SK-N-DZ (cell line): ENCODE measurements at places on chromosomes 12 and 14.

DNA sequence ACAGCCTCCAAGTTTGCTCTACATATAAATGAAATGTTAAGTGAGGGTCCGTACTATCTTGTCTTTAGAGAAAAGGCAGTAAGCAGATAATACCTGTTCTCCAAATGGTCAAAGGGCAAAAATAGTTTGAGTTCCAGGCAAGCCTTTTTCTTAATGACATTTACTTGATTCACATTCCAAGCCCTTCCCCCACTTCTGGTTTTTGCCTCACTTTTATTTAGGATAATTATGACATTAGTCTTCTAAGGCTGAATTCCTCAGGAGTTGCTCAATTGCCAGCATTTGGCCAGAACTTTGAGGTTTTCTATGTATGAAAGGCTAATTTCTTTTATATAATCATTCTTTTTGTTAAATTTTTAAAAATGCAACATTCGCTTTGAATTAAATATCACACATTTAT lies 62.5 kb upstream of the DUSP6 start:
- DNase-seq = no peak

- DNase-seq = no peak
Measured at GRCh38 chr14:27427796-27428195, 830.0 kb upstream of the NOVA1 start.

GRCh38 chr14:69096781-69097475 lies 56.0 kb downstream of the DCAF5 start:
- no peak for DNase-seq

GRCh38 chr12:32249777-32250176 lies 143.1 kb downstream of the BICD1 start:
- DNase-seq = no peak

GRCh38 chr12:47299586-47299985 lies 219.8 kb upstream of the AMIGO2 start:
- DNase-seq = no peak

GRCh38 chr12:18470251-18470650 lies 208.9 kb downstream of the PIK3C2G start:
- DNase-seq = no peak

DNA sequence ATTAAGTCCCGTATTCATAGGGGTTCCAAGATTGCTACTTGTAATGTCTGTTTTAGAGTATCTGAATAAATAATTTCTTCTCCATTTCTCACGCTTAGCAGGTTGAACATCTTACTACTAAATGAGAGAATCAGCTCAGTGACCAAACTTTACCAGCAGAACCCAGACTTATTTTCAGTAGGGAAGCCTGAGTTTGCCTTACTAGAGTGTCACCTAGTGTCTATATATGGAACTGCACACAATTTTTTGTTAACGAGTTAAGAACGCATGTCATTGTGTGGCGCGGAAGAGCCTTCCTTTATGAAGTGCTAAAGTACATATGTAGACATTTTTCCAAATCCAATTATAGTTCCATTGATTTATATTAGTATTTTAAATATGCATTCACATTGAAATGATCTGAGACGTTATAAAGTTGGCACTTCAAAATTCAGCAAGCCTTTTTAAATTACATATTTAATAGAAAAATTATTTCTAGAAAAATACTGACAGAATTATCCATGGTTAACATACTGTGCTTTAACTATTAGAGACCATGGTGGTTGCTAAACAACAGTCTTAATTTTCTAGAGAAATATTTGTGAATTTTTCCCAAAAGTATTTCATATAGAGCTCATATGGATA lies 88.3 kb downstream of the RPS29 start:
- DNase-seq = peak; percentile 67

- DNase-seq = no peak
Measured at GRCh38 chr12:6202304-6202703, 2.1 kb downstream of the CD9 start.

- DNase-seq = no peak
Measured at GRCh38 chr12:24996102-24996797, 47.3 kb upstream of the BCAT1 start.

GRCh38 chr12:71465796-71466195 lies 26.2 kb downstream of the LGR5 start:
- no peak for DNase-seq

GRCh38 chr12:111467092-111467856 lies 61.6 kb downstream of the SH2B3 start:
- no peak for DNase-seq

DNA sequence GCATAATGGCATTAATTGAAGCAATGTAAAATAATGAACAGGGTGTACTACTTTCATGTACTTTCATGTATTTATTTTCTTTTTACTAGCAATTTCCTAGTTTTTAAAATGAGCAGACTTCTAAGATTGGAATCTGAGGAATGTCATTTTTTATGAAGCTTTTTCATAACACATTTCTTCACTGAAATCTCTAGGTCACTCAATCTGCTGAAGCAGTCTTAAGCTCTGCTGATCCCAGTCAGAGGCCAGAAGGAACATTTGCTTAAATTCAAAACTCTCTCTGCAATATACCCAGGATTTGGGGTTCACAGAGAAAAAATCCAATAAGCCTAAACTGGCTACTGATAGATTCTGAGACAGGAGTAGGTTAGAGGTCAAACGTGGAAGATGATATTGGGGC lies 73.6 kb upstream of the CNTN1 start:
- no peak for DNase-seq
